ENCODE measurements at places on chromosomes 7 and 10.

DNA sequence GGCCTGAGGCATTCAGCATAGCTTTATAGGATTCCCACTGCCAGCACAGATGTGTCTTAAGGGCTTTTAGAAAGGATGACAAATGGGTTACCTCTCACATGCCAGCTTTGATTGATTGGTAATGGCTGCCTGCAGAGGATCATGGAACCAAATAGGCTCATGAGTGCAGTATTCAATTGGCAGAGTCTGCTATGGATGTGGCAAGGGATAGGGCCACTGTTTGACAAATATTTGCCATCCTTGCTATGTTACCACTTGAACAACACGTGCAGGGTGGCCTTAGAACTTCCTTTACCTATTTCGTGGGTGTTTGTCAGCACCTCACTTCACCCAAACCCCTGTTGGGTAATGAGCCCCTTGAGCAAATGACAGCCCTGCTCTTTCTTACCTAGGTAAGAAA lies 139.2 kb downstream of the C10orf105 start:
- no peak for DNase-seq

DNA sequence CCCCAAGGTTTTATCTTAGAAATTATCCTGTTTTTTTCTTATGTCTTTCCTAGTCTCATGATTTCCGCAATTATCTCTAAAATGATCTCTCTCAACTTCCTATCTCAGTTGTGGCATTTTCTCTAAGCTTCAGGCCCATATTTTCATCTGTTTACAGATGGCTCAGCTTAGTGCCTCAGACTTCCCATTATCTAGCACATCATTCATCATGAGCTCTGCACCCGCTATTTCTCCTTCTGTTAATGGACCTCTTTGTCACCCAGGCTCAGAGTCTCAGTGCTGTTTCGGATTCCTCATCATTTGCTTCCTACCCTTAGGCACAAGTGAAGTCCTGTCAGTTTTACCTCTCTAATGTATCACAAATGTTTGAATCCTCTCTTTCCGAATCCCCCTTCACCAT lies 84.1 kb downstream of the BMPR1A start:
- no peak for DNase-seq

- peak; percentile 6 for DNase-seq
Measured at GRCh38 chr10:127715782-127716378, 21.1 kb upstream of the FOXI2 start.

DNA sequence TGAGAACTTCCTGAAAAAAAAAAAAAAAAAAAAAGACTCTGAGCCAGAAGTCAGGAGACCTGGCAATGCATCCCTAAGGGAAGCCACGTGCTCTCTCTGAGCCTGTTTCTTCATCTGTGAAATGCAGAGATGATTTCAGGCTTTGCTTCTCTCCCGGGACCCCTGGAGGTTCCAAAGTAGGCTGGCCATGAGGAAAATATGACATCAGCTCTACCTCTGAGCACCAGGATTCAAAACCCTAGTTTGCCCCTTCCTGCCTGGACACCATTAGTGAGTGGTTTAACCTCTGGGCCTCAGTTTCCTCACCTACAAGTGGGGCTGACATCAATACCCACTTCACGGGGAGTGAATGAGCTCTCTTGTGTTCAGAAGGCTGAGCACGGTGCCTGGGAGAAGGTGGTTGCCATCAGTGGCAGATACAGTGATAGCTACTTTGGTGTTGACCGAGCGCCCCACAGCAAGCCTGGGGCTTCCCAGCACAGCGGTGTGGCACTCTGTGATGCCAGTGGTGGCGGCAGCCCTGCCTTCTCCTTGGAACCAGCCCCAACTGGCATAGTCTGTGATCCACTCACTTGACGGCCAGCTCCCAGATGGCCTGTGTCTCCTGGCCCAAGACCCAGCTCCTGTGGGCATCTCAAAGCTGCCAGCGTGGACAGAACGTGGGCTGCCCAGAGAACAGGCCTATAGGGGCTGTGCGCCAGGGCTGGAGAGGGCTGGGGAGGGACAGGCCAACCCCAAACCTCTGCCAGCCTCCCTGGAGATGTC lies 153.1 kb upstream of the UNC5B start:
- no peak for DNase-seq

GRCh38 chr7:151367284-151367683 lies 25.7 kb downstream of the NUB1 start:
- no peak for DNase-seq

GRCh38 chr7:11710377-11710776 lies 121.6 kb downstream of the THSD7A start:
- DNase-seq = no peak

DNA sequence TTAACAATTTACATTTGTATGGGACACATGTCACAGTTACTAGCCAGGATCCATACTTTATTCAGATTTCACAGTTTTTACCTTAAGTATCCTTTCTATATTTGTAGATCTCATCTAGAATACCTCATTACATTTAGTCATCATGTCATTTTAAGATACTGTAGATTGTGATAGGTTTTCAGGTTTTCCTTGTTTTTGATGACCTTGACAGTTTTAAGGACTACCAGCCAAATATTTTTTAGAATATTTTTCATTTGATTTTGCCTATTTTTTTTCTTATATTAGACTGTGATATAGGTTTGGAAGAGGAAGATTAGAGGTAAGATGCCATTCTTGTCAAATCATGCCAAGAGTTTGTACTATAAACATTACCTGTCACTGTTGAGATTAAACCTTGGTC lies 460.3 kb downstream of the ANKRD7 start:
- DNase-seq = no peak

- no peak for DNase-seq
Measured at GRCh38 chr10:17682236-17682946, 38.4 kb downstream of the STAM start.

GRCh38 chr10:72020914-72021809 lies 57.0 kb downstream of the CHST3 start:
- DNase-seq = no peak

- no peak for DNase-seq
Measured at GRCh38 chr7:85081846-85082245, 105.0 kb downstream of the SEMA3D start.

DNA sequence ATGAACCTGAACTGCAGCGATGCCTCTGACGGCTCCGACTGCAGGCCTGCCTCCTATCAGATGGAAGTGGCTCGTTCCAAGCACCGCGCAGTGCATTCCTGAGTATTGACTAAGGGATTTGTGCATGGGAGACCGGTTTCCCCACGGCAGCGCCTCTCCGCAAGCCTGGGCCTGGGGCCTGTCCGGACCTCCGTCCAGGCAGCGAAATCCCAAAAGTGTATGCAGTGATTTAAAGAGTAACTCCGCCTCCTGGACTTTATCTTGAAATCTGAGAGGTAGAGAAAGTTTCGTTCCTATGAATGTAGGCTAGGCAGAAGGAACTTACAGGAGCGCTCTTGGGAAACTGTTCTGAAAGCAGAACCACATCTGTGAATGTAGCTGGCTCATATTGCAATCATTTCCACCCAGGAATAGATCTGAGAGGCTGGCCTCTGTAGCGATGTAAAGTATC lies 106.2 kb upstream of the CELF2 start:
- no peak for DNase-seq

DNA sequence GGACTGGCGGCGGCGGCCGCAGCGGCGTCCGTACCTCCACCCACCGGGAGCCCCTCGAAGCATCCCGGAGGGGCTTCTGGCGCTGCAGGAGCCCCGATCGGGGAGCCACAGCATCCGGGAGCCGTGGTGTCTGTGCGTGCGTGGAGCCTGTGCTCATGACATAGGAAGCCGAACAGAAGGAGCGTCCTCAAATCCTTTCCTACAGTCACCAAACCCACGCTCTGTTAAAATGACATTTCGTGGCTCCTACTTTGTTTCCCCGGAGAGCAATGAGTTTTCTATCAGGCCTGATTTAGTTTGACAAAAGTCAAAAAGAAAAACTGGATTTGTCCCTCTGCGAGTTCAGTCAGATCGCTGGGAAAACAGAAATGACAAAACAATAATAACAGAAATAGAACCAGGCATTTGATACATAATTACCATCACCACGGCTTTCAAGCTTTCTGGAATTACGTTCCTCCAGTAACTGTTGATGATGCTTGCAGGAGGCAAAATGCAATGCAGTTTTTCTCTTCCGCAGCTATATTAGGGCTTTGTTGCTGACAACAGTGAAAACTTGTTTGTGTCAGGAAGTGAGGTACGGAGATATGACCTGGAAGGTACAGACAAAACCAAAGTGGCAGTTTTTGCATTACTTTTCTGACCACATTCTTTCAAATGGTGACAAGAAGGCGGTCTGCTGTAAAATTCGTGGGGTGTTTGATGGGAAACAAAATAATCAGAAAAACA lies 219.3 kb upstream of the MKLN1 start:
- DNase-seq = no peak

GRCh38 chr10:95273393-95274312 lies 17.1 kb downstream of the PDLIM1 start:
- DNase-seq = no peak

GRCh38 chr10:69639291-69640195 lies 9.5 kb downstream of the FAM241B start:
- peak; percentile 15 for DNase-seq

GRCh38 chr10:1214071-1214675 lies 158.0 kb downstream of the WDR37 start:
- DNase-seq = no peak

GRCh38 chr10:98303569-98303968 lies 35.6 kb upstream of the LOXL4 start:
- no peak for DNase-seq

DNA sequence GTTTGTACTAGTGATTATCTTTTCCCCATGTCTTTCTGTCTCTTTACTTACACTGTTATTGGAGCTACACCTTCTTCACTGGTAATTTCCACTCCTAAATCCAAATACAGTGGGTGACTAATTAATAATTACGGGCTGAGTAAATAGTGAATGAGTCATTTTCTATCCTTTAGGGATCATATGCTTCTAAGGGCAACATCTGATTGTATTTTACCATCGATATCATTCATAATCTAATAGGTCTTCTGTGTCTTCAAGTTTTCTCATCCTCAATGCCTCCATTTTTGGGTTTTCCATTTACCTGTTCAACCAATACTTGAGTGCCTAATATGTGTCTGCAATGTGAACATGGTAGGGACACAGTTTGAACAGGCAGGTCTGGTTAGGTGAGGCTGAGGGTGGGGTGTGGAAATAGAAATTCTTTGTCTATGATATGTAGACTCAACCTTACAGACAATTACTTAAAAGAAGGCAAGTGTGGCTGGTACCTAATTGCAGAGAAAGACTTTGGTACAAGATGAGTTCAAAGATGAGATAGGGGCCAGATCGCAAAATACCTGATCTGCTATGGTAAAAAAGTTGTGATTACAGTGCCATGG lies 5.9 kb upstream of the DHX32 start:
- no peak for DNase-seq

GRCh38 chr7:43112941-43113621 lies 634 bp downstream of the HECW1 start:
- DNase-seq = peak; percentile 19

DNA sequence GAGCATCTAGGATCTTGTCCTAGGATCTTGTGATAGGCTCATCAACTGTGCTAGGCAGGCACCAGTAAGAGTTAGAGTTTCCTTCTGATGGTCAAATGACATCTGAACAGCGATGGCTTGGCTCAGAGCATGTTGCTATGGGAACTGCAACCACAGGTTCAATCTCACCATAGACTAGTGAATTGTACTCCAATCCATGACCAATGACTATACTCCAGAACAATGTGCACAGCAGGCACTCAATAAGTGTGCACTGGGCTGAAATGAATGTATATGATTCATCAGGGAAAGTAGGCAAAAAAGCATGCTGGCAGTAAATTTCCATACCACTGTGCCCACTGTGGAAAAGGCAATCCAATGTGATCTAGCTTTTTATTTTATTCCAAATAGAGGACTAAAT lies 163.6 kb upstream of the HPS1 start:
- no peak for DNase-seq

DNA sequence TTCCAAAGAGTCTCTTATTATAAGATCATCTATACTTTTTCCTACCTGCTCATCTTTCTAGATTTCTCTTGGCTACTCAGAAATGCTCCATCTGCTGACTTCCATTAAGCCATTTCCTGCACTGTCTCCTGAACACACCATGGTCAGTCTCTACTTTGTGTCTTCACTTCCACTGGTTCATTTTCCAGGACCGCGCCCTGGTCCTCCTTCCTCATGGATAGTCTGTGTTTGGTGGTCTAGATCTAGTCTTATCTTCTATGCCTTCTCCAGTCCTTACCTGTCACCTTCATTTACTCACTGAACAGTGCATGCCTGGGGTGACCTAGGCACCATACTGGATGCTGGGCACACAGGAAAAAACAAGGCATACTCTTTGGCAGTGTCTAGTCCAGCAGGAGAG lies 11.8 kb downstream of the INSYN2A start:
- DNase-seq = no peak

DNA sequence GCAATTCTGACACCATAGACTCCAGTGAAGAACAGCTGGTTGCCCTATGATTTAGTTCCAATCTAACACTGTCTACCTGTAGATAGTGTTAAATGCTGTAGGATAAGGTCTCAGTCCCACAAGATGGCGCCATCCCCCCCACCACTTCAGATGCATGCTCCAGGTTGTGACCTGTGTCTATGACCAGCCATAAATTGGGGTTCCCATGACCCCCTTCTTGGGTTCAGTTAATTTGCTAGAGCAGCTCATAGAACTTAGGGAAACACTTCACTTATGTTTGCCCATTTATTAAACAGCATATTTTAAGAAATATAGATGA lies 13.1 kb downstream of the CCSER2 start:
- no peak for DNase-seq

DNA sequence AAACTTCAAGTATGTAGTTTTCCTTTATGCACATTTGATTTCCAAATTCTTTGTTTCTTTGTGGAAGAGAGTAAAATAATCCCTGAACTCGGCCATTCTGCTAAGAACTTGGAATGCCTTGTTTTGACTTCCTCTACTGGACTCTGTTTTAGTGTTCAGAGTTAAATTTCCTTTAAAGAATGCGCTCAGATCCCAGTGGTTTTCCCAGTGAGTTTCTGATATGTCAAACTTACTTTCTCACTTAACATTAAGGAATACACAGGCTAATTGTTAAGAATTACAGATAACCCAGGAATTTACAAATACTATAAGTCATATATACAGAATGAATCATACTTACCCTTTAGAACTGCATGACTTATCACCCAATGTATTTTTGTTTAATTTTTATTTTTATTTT lies 1067.6 kb upstream of the CELF2 start:
- no peak for DNase-seq

DNA sequence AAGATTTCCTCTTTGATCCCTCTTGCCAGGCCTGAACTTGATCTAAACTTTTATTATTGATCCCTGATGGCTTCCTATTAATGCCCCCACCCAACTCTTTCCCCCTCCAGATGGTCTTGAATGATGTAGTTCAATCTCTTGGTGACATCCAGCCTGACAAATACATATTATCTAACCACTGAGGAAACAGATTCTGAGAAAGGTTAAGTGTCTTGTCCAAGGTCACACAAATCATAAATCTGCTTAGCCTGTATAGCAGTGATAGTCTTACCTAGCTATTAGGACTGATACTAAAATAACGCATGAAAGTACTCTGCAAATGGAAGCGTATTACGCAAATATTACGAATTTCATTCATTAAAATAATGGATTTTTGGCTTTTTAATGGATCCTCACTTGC lies 22.7 kb downstream of the STEAP1B start:
- DNase-seq = no peak

Data from NCI-H1105 (cell line).